ENCODE measurements at places on chromosomes 5 and 9.

DNA sequence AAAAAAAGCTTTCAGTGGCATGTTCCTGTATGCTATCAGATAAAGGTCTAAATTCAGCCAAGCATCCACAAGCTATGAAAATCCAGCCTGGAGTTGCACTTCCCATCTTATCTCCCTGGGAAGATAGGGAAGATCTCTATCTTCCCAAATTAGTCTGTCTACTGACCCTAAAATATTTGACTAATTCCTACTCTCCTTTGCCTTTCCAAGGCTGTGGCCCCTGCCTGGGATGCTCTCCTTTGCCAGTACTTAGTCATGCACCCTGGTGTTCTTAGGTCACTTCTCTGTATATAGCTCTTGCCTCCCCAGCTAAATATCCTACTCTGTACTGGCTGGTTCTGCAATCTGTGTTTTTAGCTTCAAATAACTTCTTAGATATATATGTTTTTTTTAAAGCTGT is 44.0 kb upstream of the PLPP1 start:
- no peak for DNase-seq

DNA sequence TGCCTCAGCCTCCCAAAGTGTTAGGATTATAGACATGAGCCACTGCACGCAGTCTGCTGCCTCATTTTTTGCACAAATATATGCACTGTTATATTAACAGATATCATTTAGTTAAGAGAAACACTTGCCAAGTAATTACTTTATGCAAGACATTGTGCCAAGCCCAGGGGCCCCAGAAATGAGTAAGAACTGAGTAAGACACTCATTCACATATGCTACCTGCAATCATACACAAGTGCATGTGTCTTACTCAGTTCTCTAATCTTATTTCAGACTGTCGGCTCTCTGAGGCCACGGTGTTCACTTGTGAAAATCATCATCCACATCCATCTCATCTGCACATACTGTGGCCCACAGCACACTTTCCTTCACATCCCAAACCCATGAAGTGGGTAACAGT is 16.0 kb downstream of the TRAF1 start:
- no peak for DNase-seq

GRCh38 chr5:1803192-1803591 is 2.0 kb downstream of the NDUFS6 start:
- DNase-seq = no peak

- no peak for DNase-seq
Observed at GRCh38 chr9:77866878-77867277, 164.7 kb downstream of the GNAQ start.

GRCh38 chr9:108345826-108346225 is 510.0 kb downstream of the ACTL7B start:
- no peak for DNase-seq

DNA sequence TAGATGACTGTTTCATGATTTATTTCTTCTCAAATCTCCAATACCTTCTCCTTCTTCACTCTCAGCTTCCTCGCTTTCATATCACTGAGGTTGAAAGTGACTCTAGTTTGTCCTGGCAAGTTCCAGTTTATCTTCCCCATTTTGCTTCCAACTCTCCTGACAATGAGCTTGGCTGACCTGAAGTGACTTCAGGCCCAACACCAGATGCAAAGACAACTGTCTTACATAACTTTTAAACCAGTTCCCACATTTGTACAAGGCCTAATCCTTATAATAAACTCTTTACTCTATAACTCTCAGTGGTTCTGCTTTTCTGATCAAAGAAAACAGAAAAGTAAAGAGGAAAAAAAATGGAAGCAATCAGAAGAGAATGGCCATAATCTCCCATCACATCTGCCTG is 22.0 kb downstream of the GNG10 start:
- no peak for DNase-seq

DNA sequence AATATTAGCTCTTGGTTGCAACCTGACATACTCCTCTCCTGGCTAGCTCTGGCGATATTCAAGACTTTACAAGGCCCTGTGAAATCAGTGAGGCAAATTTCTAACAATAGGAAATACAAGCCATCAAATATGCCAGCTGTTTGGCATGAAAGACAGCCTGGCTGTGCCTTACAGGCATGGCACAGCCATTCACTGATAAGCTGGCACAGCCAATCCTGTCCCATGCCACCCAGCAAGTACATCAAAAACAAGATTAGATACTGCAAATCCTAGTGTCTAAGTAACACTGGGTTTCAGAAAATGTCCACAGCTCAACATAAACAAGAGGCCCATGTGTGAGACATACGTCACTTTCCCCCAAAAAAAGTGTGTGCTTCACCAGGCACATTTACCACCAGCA is 1045.8 kb upstream of the DMAC1 start:
- no peak for DNase-seq

DNA sequence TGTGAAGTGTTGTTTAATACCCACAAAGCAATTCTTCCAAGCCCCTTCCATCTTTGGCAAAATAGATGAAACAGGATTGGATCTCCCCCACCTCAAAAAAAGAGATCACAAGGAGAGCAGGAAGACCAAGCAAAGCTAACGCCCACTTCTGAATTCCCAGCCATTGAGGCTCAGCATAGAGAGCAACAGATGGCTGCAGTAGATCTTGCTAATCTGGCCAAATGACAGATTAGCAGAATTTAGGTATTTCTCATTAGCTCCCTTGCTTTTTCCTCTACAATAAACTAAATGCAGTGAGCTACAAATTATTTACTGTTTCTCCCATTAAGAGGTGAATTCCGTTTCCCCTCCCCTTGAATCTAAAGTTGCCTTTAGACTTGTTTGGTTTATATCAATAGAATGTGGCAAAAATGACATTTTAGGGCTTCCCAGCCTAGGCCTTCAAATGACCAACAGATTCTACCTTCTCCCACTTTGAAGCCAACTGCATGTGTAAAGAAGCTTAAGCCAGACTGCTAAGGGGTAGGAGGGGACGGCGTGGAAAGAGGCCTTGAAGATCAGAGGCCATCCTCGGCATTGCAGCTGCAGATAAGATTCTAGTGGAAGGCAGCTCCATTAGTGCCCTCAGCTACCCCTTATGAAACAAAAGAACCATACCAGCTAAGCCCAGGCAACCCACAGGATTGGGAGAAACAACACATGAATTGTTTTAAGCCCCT is 56.8 kb upstream of the CPEB4 start:
- DNase-seq = no peak

GRCh38 chr9:93533863-93534262 is 42.5 kb upstream of the PHF2 start:
- DNase-seq = no peak

GRCh38 chr9:130981002-130981755 is 27.8 kb upstream of the LAMC3 start:
- DNase-seq = no peak

DNA sequence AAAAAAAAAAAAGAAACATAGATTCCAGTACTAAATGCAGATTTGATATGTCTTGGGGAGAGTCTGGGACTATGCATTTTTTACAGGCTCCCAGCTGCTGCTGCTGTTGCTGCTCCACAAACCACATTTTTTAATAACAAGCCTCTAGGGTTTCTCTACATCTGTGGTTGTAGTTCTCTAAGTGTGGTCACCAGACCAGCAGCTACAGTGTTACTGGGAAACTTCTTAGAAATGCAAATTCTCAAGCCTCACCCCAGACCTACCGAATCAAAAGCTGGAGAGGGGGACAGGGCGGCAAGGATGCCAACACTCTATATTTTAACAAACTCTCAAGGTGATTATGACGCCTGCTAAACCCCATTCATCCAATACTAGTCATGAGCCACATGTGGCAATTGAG is 293.4 kb upstream of the PTGER4 start:
- DNase-seq = no peak

- DNase-seq = no peak
Observed at GRCh38 chr9:71210326-71210725, 88.9 kb upstream of the TRPM3 start.

GRCh38 chr9:109447329-109448076 is 50.6 kb downstream of the PTPN3 start:
- DNase-seq = no peak

DNA sequence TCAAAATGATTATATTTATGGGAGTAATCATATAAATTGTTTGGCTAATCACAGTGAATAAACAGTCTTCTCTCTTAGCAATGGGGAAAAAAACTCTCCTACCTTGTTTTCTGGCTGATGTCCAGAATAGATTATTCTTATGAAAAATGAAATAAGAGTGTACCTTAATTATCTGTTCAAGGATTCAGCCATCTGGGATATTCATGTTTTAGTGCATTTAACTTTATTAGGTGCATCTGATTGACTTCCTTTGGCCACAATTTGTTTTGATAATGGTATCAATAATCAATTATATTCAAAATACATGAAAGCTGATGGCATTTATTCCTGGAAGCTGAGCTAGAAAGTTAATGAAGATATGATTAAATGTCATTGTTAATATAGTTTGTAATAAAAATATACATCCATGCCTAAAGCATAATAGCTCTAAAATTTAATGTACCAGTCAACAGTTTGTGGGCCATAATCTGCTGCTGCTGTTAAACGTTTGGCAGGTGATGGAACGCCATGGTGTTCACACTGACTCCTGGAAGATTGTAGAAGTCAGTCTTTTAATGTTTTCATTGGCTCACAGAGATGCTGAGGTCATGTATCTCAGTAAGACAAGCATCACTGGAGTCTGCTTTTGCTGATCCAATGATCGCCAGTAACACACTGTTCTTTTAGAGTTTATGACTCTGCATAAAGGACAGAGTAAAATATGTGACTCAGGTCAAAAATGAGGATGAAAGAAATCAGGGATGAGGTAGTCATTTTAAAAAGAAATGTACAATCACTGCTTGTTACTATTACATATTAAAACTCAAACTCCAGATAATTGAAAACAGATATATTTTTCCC is 105.8 kb downstream of the ISL1 start:
- DNase-seq = no peak

All from NCI-H748 treated with DMSO at 0.1 percent for 48 hours (cell line).